Bronchial smooth muscle cell (primary cell): ENCODE measurements at places on chromosomes 11 and 22. TPM values are rescaled to one million over a fixed set of nuclear protein-coding genes. Genes with fewer than 3 reads are reported as not detected.

The B4GALNT4 gene
- 4.5 and 4.9 TPM in 2 replicates for total RNA-seq

The OR2AG2 gene
- 0.16 TPM in 1 of 2 replicates, not detected in the other for total RNA-seq

The IGSF22 gene
- total RNA-seq: not detected in 2 replicates

The LGR4 gene
- total RNA-seq: 3.0 and 11.5 TPM in 2 replicates

The ANKK1 gene
- under 0.01 and 0.17 TPM in 2 replicates for total RNA-seq

The OR8D4 gene
- total RNA-seq: not detected in 2 replicates

The CAPN5 gene
- total RNA-seq: 26.0 and 30.4 TPM in 2 replicates

The EIF4ENIF1 gene
- total RNA-seq: 7.4 and 7.9 TPM in 2 replicates

The RASD2 gene
- 0.95 TPM in 1 of 2 replicates, not detected in the other for total RNA-seq

The PTPRJ gene
- 1.8 and 4.9 TPM in 2 replicates for total RNA-seq

The OR5L1 gene
- total RNA-seq: not detected in 2 replicates

The APOL1 gene
- total RNA-seq: 38.6 and 57.1 TPM in 2 replicates

The POU2AF1 gene
- not detected in 2 replicates for total RNA-seq

The LRP4 gene
- 3.0 and 3.2 TPM in 2 replicates for total RNA-seq

The CYP2D6 gene
- 0.16 and 0.60 TPM in 2 replicates for total RNA-seq

The CALCA gene
- total RNA-seq: not detected in 2 replicates

The TNNI2 gene
- total RNA-seq: not detected in 2 replicates

The GGT5 gene
- total RNA-seq: 1.2 and 2.2 TPM in 2 replicates

The MYRF gene
- total RNA-seq: 0.09 and 0.16 TPM in 2 replicates

The C11orf42 gene
- total RNA-seq: not detected in 2 replicates

The GP1BB gene
- total RNA-seq: 0.52 and 0.79 TPM in 2 replicates

The WT1 gene
- total RNA-seq: 0.09 TPM in 1 of 2 replicates, not detected in the other
